Stimulated activated CD4-positive, alpha-beta T cell treated with anti-CD3 and anti-CD28 coated beads, TNF-alpha, amount 100 ng/mL, for 4 hours (primary cell): ENCODE measurements at places on chromosomes 1 and 21.

GRCh38 chr1:29408831-29409605 is 172.7 kb downstream of the PTPRU start:
- no peak for DNase-seq

- no peak for DNase-seq
Measured at GRCh38 chr1:167529829-167530474, 11.6 kb upstream of the CD247 start.

GRCh38 chr1:67647814-67648358 is 37.1 kb upstream of the GADD45A start:
- DNase-seq, result no peak

GRCh38 chr1:117760069-117760468 is 154.2 kb downstream of the TENT5C start:
- no peak for DNase-seq

GRCh38 chr1:218705911-218706893 is 361.1 kb downstream of the TGFB2 start:
- DNase-seq, result no peak

- no peak for DNase-seq
Measured at GRCh38 chr1:10775763-10776162, 20.7 kb downstream of the CASZ1 start.

DNA sequence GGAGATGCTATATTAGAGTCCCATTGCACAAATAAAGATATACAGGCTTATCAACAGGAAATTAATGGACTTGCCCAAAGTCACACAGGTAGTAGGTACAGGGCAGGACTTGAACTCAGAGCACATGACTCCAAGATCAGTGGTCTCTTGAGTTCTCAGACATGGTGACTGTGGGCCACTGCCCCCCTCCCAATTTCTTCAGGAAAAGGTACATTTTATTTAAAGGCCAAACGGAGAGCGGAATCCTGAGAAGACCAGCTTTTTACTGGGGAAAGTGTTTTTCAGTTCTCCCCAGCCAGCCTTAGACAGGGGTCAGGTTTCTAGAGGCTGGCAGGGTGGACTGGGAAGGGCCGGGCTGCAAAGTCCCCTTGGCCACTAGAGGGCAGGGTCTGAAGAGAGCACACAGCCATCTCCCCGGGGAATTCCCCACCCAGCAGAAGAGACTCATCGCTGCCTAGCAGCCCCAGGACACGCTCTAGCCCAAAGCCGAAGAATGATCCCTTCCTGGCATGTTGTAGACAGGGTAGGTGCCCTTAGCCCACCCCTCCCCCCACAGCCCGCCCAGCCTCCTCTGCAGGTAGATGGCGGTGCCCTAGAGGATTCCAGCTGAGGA is 29.7 kb downstream of the ACP6 start:
- DNase-seq, result peak; percentile 67

GRCh38 chr21:44657635-44658540 is at the start of gene KRTAP12-3:
KRTAP12-3 (plus strand) TSS chr21:44657932; CDS start chr21:44657980, 48 bp downstream.
- no peak for DNase-seq

GRCh38 chr1:47683401-47683800 is 245.6 kb downstream of the FOXD2 start:
- DNase-seq, result no peak

DNA sequence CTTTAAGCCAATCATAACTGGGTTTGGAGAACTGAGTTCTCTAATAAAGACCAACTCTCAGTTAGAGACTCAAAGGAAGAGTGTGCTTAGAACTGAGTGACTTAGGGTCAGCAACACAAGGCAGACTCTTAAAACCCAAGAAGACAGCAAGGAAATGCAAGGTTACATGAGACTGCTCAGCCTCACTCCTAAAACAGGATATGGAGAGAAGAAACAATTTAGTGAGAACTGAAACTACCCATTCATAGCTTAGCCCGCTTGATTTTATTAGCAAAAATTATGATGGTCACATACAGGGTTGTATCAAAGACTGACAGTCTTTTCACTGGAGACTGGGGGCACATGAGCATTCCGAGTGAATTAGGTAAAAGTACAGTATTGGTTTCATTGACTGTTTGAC is 78.9 kb upstream of the DMRTA2 start:
- DNase-seq, result no peak

DNA sequence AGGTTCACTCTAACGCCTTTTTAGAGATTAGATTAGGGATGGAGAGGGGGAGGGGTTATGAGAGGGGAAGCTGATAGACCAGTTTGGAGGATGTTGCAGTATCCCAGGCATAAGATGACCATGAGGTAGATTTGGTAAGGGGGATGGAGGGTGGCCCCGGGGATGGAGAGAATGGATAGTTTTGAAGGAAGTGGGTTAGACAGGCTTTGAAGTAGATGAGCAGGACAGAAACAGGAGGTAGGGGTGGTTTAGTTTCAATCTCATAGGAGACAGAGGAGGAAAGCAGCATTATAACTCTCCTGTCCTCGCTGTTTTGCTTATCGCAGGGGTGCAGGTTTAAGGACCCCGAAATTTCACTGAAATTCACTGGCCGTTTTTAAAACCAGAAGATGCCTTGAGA is 11.8 kb downstream of the UBIAD1 start:
- DNase-seq, result no peak

- DNase-seq, result no peak
Measured at GRCh38 chr1:82947278-82947677, 1051.7 kb downstream of the TTLL7 start.

GRCh38 chr1:29601021-29601420 is 364.7 kb downstream of the PTPRU start:
- DNase-seq, result no peak

- DNase-seq, result peak; percentile 2
Measured at GRCh38 chr1:246724731-246725095, 504 bp downstream of the SCCPDH start.

GRCh38 chr1:23696335-23696989 is 4.9 kb downstream of the RPL11 start:
- no peak for DNase-seq

DNA sequence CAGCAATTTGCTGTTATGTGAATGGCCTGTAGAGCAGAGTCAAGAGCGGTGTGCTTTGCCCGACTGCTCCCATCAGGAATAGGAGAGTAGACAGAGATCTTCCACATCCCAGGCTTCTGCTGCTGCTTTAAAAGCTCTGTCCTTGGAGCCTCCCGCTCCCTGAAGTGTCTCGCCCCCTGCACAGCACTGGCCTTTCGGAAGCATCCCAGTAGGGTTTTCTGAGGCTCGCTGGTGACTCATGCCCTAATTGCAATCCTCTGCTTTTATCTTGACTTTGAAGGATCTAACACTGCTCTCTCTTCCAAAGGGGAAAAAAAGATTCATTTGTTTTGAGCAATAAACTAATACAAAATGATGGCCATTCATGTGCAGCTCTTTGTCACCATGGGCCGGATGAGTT is 13.3 kb upstream of the CD101 start:
- DNase-seq, result no peak

DNA sequence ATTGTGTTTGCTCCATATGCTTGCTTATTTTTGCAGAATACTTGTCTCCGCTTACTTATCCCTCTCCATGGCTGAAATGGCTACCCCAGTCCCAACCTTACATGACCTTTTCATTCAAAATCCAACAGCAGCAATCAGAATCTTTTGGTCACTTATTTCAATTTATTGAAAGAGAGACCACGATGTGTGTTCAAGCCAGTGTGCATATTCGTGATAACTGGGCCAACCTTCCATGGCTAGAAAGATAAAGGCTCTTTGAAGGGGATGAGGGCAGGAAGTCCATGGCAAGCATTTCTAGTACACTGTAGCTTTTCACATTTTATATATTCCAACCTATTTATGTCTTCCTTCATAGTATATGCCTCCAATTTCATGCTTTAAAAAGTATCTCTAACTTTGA is 23.1 kb downstream of the HSD11B1 start:
- no peak for DNase-seq

DNA sequence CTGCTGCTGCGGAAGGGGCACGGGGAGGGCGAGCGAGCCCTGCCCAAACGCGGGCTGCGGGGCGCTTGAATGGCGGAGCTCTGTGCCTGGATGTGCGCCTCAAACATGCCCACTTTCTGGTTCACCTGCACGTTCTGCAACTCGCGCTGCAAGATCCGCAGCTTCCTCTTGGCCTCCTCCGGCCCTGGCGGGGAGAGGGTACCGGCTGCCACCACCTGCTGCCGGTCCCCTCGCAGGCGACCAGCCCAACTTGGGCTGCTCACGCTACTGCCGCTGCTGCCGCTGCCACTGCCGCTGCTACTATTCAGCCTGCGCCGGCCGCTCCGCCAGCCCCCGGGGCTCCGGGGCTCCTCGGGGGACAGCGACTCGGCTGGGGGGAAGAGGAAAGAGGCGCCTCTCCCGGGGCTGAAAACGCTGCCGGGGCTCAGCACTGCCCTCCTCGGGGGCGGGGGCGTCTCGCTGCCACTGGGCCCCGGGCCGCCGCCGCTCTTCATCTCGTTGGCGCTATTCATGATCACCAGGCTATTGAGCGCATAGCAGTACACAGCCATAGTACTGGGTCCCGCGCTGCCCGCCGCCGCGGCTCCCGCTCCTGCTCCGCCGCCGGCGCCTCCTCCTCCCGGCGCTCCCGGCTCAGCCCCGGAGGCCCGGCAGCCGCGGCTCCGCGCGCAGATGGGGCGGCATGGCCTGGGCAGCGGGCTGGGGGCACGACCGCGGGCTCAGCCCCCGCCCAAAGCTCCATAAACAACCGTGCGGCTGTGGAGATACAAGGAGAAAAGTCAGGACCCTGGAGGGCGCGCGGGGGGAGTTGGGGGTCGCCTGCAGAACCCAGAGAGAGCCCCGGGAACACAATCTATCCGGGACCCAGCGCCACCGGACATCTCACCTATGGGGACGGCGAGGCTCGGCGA is 1.9 kb downstream of the ITPKB start:
- no peak for DNase-seq
